ENCODE measurements at places on chromosomes 4 and X.

DNA sequence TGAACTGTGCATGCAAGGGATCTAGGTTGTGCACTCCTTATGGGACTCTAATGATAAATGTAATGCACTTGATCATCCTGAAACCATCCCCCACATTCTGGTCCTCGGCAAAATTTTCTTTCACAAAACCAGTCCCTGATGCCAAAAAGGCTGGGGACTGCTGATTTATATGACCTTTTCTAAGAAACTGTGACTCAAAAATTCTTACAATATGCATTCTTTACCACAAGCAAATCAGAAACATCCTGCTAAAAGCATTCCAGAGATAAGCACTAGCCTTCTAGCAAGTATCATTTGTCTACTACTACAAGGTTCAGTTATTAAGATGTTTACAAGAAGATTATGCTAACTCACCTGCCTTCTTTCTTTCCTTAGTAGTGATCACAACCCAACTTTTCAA, 166.5 kb upstream of the PCDH7 start:
- DNase-seq: no peak

GRCh38 chr4:108877821-108878220, 115.0 kb upstream of the ETNPPL start:
- no peak for DNase-seq

- no peak for DNase-seq
Measured at GRCh38 chr4:61243962-61244361, 43.8 kb downstream of the ADGRL3 start.

- no peak for DNase-seq
Measured at GRCh38 chrX:23668335-23668734, 1.0 kb downstream of the PRDX4 start.

- DNase-seq: no peak
Measured at GRCh38 chr4:53322696-53323095, 43.2 kb downstream of the SCFD2 start.

- DNase-seq: no peak
Measured at GRCh38 chr4:185683896-185684295, 128.1 kb downstream of the SORBS2 start.

All from stimulated activated CD4-positive, alpha-beta T cell treated with anti-CD3 and anti-CD28 coated beads, Interleukin-4, amount 100 ng/mL, for 1 hour (primary cell).